ENCODE measurements at places on chromosomes 1 and 21.

GRCh38 chr1:163188947-163189346 lies 13.8 kb downstream of the RGS5 start:
- DNase-seq: no peak

GRCh38 chr1:77625250-77625649 lies 57.2 kb downstream of the ZZZ3 start:
- DNase-seq: no peak

DNA sequence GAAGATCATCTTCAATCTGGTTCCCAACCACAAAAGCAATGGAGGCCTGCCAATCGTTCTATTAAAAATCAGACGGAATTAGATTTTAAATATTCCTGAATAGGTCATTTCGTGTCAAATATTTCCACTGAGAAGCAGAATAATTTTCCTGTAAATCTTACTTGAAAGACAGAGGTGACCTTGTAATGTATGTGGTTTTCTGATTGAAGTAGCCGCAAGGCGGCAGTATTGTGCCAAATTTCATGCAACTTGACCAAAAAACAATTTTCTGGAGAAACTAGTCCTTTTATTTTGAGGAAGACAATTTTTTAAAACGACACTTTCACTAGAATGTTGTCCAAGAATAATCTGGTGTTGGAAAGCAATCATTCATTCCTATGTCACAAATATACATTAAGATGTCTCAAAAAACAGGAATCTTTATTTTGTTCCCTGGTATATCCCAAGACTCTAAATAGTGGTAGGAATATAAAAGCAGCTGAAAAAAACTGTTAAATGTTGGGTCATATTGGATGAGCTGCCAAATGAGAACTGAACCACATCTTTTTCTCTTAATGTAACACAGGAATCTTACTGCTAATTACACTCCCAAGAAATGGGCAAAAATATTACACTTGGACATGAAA lies 33.6 kb downstream of the SPAG17 start:
- peak; percentile 42 for DNase-seq

- DNase-seq: no peak
Observed at GRCh38 chr1:116667078-116667574, 407 bp downstream of the IGSF3 start.

DNA sequence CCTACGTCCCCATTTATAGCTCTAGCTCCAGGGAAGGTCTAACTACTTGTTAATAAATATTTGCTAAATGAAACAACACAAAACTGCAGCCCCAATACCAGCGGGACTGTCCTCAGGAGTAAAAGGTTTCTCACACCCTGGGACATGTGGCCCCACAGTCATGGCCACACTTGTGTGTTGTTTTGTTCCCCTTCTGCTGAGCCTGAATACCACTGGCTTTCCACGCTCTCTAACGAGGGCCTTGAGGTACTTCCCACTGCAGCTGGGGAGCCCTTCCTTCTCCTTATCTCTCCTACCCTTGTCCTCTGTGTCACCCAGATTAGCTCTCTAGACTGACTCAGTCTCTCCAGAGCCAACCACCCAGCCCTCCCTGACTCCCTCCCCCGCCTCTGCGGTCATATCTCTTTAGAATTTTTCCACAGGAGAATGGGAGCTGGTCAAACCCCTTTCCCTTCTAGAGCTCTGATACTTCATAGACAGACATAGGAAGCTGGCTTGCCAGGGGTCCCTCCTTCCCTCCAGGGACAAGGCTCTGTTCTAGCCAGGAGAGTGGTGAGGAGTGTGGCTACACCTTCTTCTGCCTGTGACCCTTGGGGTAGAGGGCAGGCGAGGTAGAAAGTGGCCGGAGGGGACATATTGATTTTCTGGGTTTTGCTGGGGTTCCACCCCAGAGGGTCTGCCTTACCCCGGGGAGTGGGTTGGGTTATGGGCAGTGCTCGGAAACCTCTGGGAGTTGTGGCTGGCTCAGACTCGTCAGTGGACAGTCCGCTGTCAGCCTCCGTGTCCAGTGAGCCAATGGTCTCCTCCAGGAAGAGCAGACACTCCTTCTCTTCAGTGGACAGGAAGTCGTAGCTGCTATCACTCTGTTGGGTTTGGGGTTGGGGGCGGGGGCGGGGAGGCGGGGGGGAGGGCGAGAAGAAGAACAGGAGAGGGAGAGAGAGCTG lies 8.1 kb downstream of the C1orf116 start:
- DNase-seq: no peak

GRCh38 chr1:50481142-50481736 lies 58.0 kb upstream of the DMRTA2 start:
- DNase-seq: no peak

DNA sequence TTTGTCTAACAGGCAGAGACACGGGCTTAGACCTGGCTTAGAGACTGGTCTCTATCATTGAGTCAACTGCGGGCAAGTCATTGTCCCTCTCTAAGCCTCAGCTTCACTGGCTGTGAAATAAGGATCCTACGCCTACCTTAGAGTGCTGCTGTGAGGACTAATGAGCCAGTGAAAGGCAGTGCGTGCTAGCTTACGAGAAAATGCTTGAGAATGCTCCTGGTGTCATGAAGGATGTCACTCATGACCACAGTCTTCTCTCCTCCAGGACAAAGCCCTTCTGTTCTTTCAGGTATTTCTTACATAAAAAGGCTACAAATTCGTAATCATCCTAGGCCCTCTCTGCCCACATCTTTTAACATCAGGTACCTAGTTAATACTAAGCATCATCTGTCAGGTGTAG lies 16.5 kb upstream of the A3GALT2 start:
- no peak for DNase-seq

- no peak for DNase-seq
Observed at GRCh38 chr1:83791821-83792437, 207.0 kb downstream of the TTLL7 start.

- DNase-seq: no peak
Observed at GRCh38 chr1:18247151-18247550, 139.6 kb downstream of the IGSF21 start.

GRCh38 chr1:173507847-173508209 lies 30.7 kb downstream of the PRDX6 start:
- DNase-seq: no peak

DNA sequence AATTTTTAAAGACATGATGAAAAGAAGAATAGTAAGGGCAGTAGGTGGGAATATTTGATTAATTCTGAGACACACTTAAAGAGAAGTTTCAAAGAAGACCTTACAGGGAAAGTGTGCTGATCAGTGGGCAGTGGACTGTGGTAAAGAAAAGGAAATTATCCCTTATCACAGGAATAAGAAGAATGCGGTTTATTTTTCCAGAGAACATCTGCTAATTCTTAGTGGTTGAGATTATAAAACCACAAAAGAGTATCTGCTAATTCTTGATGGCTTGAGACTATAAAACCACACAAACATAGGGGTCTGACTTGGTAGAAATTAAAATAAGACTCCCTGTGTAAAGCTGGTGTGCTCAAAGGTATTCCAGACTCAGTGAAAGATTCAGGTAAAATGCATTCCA lies 60.0 kb upstream of the KCTD3 start:
- no peak for DNase-seq

- no peak for DNase-seq
Observed at GRCh38 chr1:15116966-15117365, 36.6 kb upstream of the TMEM51 start.

- DNase-seq: no peak
Observed at GRCh38 chr1:69504730-69505252, 62.9 kb upstream of the LRRC7 start.

DNA sequence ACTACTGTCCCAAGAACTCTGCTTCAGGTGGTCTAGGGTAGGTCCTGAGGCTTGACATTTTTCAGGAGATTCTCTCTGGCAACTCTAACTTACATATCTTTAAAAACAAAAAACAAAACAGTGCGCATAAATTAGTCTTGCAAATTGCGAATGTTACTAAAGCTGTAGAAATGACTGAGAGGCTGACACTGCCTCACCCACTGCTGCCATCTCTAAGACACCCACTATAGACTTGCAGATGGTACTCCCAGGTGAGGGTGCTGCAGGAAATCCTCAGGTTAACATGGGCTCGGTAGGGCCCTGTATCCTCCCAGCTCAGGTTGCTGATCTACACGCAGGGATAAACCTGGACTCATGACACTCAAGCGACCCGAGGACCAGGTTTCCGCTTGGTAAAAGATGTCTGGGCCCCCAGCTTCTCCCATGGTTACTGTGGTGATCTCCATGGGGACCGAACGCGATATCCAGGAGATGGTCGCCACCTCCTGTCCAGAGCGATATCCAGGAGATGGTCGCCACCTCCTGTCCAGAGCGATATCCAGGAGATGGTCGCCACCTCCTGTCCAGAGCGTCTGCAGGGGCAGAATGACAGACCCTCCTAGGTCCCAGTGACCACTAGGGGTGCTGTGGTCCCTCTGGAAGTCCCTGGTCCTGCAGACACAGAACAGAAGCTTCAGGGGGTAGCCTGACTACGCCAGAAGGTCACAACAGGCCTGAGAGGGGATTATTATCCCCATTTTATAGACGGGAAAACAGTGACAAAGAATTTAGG lies 16.2 kb upstream of the LY9 start:
- no peak for DNase-seq

GRCh38 chr1:230383425-230383824 lies 42.7 kb downstream of the PGBD5 start:
- DNase-seq: no peak

DNA sequence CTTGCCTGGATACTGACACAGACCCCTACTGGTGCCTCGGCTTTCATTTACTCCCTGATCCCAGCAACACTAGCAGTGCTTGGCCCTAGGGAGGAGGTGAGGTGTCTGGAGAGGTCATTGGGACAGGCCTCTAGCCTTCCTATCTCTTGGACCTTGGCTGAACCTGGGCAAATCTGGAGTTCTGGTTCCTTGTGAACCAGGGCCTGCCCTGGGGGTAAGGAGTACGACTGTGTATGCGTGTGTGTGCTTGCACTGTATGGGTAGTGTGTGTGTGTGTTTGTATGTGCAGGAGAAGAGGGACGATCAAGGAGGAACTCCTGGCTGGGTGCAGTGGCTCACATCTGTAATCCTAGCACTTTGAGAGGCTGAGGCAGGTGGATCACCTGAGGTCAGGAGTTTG lies 252.7 kb upstream of the CSF3R start:
- DNase-seq: no peak

GRCh38 chr1:214604523-214604922 lies 1.5 kb downstream of the CENPF start:
- DNase-seq: no peak

DNA sequence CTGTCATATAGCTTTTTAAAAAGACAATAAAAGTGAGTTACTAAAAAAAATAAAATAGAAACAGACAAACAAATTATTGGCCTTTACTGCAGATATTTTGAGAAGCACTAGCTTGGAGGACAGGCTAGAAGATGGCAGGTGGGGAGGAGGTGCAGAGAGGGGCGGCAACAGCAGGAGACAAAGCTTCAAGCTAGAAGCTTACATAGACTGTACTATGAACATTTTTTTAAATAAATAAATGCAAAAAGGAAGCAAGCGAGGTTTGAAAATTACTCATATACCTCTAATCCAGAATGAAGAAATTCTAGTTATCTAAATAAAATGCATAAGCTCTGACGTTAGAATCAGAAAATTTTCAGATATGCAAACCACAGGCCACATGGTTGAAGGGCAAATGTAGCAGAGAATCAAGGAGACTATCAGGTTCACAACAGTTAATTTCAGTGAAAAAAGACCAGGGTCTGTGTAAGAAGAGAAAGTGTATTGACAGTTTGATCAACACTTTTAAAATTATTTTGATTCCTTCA lies 54.9 kb downstream of the NRIP1 start:
- no peak for DNase-seq

DNA sequence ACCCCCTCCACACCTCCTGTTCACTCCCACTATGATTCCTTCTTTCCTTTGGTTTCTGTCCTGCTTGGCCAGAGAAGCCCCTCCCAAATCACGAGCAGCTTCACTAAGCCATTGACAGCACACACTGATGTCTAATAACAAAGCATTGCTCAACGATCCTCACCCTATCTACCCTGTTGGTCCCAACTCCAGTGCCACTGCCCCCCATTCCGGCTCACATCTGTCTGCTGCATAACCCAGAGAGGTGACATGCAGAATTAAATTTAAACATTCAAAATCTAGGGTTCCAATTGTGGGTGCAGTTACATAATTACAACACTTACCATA lies 236.9 kb downstream of the TTLL7 start:
- DNase-seq: no peak

GRCh38 chr1:200710166-200710565 lies 28.5 kb upstream of the CAMSAP2 start:
- no peak for DNase-seq

DNA sequence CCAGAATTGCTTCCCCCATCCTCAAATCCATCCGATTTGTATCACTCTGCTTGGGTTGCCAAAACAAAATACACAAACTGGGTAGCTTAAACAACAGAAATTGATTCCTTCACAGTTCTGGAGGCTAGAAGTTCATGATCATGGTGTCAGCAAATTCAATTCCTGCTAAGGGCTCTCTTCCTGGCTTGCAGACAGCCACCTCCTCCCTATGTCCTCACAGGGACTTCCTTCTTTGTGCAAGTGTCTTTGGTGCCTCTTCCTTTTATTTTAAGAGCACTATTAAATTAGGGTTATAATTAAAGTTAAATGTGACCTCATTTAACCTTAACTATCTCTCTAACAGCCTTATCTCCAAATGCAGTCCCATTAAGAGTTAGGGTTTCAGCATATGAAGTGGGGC lies 112.8 kb downstream of the PLPP3 start:
- DNase-seq: no peak

GRCh38 chr1:223628233-223629125 lies 37.0 kb downstream of the CAPN8 start:
- DNase-seq: no peak

- DNase-seq: no peak
Observed at GRCh38 chr1:48246727-48247126, 24.2 kb downstream of the SLC5A9 start.

GRCh38 chr21:45977396-45977795 lies 4.2 kb upstream of the COL6A1 start:
- no peak for DNase-seq

DNA sequence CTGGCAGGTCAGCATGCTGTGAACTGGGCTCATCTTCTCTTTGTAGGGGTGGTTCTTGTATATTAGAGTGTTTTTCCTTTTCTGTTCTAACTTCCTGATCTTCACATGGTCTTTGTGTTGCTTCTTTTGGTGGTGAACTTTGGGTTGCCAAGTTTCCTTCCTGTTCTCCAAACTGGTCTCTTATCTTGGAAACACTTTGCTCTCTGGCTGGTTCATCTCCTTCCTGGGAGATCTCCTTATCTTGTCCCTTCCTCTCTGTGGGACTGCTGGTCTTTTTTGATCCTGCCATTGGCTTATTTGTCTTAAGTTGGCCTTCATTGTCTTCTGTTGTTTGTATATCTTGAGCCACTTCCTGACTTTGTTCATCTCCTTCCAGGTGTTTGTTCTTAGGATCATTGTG lies 2.1 kb downstream of the TCHHL1 start:
- no peak for DNase-seq

DNA sequence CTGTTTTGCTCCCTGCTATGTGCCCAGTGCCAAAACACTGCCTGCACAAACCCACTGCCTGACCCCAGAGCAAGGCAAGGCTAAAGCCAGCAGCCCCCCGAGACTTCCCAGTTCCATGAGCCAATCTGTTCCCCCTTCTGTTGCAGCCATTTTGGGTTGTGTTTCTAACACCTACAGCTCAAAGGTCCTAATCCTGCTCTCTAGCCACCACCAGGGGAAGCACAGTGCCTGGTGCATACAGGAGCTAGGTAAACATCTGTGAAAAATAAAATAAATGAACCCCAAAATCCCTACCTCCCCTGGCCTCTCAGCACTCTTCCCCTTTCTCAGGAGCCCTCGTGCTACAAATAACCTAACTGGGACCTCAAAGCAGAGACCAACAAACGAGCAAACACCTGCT lies 190.2 kb downstream of the MATN1 start:
- no peak for DNase-seq

GRCh38 chr1:156357977-156358376 lies 11.0 kb upstream of the RHBG start:
- no peak for DNase-seq

All from glomerular endothelial cell (primary cell).